ENCODE measurements at places on chromosomes 3 and 15.

DNA sequence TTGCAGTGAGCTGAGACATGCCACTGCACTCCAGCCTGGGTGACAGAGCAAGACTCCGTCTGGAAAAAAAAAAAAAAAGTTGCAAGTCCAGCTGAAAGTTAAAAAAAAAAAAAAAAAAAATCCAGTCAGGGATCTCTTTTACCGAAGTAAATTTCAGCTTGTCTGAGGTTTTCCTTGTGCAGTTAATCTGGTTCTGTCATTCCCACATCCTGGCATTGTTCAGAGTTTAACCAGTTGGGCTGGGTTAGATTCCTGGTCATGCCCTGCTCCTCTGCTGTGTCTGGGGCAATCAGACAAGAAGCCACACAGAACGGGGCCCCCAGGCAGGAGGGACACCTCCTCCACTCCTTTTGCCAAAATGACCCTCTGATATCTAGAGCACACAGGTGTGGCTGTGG, 84.1 kb upstream of the KLHL25 start:
- no peak for DNase-seq

DNA sequence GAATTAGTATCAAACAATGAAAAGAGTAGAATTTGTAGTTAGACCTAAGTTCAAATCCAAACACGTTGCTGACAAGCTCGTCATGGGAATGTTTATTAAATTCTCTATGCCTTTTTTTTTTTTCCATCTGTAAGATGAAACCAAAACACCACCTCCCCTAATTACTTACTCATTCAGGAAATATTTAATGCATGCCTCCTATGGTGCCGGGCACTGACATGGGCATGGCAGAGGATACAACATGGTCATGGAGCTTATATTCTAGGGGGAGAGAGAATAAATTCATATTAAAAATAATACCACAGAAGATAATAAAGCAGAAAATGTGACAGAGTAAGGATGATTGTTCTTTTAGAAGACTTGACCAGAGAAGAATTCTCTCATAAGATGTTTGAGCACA, 215.8 kb downstream of the RYR3 start:
- DNase-seq, result no peak

DNA sequence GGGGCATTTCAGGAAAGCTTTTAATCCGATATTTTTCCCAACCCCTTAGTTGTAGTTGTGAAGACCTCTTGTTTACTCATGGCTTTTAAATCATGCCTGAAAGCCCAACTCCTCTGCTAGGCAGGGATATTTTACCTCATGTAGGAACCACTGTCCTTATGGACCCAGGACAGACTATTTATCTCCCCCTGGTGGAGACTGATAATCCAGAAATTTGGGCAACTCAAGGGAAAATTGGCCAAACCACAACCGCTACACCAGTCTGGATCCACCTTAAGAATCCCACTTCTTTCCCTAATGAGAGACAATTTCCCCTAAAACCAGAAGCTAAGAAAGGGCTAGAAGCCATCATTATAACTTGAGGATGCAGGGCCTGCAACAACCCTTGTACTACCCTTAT, 248.1 kb upstream of the STAC start:
- DNase-seq, result no peak

DNA sequence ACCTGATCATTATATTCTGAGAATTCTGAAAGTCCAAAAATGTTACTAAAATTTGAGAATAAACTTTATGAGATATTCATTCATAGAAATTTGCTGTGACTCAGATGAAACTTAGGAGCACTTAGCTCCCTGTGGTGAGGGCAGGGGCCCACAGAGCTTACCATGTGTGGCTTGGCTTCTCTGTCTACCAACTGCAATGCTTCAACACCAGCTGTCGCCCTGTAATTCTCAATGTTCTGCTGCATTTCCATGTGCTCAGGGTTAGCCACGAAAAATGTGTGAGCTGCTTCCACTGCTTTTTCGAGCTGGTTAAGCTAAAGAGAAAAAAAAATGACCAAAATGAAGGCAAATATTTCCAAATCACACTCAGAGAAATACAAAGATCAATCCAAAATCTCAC, 125.6 kb downstream of the P3H2 start:
- DNase-seq, result no peak

- no peak for DNase-seq
These were observed 181.3 kb upstream of the CTDSPL start for GRCh38 chr3:37680401-37680800.

GRCh38 chr3:16841041-16841753, 43.6 kb upstream of the PLCL2 start:
- DNase-seq, result no peak

DNA sequence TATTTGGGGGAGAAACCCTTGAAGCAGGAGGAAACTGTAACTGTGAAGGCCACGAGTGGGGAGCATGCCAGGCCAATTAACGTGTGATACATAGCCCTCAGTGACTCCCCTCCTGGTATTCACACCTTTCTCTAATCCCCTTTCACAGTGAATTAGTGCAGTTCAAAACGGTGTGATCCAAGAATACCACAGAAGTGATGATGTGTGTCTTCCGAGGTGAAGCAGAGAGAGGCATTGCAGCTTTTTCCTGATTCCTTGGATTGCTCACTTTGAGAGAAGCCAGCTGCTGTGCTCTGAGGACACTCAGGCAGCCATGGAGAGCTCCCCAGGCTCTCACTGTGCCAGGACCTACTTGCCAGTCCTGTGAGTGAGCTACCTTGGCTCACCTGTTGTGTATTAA, 17.3 kb downstream of the NIPA2 start:
- DNase-seq, result no peak

- no peak for DNase-seq
These were observed 181.3 kb downstream of the NFKBIZ start for GRCh38 chr3:102030661-102031060.

- DNase-seq, result no peak
These were observed 21.8 kb upstream of the CLDN18 start for GRCh38 chr3:137988152-137988551.

- DNase-seq, result no peak
These were observed 9.5 kb downstream of the TTBK2 start for GRCh38 chr15:42911058-42911592.

DNA sequence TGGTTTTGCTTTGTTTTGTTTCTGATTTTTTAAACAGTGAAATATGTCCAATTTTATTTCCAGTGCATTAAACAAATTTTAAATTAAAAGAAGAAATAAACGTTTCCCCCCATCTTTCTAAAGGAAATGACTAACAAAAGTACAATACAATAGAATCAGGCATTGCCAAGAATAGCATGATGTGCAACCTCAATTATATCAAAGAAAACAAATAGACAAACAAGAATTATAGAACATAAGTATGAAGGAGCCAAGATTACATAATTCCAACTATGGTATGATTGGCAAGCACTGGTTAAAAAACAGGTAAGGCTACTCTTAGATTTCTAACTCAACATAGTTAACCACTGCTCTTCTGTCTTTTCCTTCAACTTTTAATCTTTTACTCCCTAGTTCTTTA, 26.4 kb downstream of the TIGIT start:
- DNase-seq, result no peak

DNA sequence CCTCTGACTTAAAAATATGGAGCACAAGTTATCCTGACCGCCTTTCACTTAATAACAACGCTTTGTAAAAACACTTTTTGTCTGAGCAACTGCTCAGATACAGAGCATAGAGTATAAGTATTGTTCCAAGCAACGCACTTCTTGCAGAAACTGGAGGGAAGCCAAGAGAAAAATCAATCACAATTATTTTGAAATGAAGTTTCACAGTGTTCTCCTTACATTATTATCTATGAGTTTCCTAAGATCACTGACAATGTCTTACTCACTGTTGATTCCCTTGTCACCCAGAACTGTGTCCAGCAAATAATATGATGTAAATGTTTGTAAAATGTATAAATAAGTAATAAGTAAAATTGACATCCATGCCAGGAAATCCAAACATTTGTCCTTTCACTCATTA, 184.6 kb upstream of the GPR149 start:
- DNase-seq, result no peak

- no peak for DNase-seq
These were observed 2.7 kb downstream of the LMAN1L start for GRCh38 chr15:74815121-74815934.

DNA sequence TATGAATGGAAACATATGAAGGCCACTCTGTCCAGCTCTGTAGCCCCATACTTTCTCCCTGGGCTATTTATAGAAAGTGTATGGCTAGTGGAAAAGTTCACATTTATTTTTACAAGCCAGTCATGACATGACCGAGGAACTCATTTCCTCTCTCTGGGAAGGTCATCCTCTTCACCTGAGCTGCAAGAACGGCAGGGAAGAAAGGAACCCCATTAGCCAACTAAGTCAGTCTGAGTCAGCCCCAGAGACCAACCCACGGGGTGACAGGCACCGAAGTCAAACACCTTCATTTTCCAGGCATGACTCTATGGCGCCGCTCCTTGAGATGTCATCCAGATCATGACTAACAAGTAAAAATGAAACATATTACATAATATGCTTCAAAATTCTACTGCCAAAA, 4.8 kb downstream of the PAQR9 start:
- DNase-seq, result no peak
